Renal cortex interstitium (tissue), 15 donors: ENCODE measurements at places on chromosomes 7 and 10. TPM values are rescaled to one million over a fixed set of nuclear protein-coding genes. Genes with fewer than 3 reads are reported as not detected.

DNA sequence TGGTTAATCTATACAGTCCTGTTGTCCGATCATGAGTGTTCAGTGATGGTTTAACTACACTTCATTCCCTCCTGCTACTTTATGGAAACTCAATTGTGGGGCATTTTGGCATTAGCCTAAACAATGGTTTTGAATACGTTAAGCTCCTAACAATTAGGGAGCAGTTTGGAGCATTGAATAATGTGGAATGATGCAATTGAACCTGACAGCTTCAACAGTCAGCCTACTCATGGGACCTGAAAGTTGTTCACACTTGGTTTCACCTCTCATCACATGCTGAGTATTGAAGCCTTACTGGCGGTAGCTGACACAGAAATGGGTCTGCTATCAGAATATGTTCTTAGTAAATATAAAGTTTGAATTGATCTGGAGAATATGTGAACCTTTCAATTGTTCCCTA, 186.1 kb downstream of the MLLT10 start:
- no peak for DNase-seq

The SAMD9L gene
- polyA plus RNA-seq: 1.8 TPM

- DNase-seq: no peak
Observed at GRCh38 chr7:20793694-20794394, 7.2 kb upstream of the SP8 start.

DNA sequence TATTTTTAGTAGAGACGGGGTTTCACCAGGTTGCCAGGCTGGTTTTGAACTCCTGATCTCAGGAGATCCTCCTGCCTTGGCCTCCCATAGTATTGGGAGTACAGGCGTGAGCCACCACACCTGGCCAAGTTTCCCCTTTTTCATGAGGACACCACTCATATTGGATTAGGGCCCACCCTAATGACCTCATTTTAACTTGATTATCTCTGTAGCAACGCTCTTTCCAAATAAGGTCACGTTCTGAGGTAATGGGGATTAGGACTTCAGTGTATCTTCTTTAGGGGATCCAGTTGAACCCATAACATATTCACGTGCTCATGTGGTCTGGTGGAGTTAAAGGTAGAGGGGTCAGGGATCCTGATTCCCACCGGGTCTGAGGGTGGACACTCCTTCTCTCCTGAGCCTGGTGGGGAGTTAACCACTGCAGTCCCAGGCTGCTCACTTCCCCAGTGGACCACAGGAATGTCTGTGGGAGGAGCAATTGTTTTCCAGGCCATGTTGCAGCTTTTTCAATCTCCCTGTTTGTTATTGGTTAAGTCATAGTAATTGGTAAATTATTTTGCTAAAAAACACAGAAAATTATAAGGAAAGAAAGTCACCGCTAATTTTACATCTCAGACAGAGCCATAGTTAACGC, 130.5 kb downstream of the GRK5 start:
- no peak for DNase-seq

DNA sequence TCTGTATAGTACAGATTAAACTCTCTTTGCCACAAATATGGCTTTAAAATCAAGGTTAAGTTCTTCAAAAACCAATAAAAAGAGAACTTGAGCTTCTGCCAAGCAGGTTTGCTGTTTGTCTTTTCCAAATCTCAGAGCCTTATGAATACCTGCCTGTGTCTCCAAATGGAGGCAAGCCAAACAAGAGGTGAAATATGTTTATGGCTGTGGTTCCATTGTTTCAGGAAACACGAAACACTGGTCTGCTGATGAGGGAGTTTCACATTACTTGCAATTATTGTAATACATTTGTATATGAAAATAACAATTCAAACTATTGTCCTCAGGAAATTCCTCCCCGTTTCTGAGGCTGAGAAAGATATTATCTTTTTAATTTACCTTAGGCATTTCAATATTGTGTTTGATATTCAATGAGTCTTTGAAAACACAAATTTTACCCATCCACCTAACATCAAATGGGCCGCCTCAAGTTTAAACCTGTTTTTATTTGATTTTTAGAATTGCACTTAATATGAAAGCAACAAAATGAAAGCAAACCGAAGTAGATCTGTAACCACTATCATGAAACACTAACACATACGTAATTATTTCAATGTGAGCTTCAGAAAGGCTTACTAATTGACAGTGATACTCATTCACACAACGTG, 359.3 kb downstream of the HGF start:
- no peak for DNase-seq

- no peak for DNase-seq
Observed at GRCh38 chr7:107147464-107148393, 21.1 kb upstream of the HBP1 start.

GRCh38 chr10:74842301-74842954, 16.0 kb downstream of the KAT6B start:
- no peak for DNase-seq

DNA sequence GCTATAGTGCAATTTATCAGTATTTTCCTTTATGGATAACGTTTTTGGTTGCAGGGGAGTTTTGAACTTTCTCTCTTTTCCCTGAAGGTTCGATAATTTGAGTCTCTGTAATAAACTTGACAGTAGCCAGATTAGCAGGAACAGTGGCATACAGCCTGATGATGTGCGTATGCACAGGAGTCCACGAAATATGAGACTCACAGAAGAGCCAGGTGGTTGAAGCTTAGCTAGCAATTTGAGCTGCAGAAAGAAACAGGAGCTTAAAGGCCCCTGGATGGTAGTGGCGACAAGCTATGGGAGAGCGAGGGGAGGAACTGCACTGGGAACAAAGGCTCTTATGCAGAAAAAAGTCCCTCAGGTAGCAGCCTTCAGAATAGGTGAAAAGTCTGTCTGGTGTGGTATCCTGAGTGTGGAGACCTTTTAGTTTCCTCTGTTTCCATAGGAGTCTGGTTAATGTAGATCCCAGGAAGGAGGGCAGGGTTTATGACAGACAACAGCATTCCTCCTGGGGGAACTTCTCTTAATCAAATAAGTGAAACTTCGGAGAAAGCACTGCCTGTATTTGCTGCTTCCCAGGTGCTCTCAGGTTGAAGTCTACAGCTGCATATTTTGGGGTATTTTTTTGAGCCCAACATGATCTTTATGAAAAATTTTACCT, 32.7 kb downstream of the FANK1 start:
- DNase-seq: no peak

GRCh38 chr7:40827222-40828085, 692.6 kb downstream of the SUGCT start:
- DNase-seq: no peak

DNA sequence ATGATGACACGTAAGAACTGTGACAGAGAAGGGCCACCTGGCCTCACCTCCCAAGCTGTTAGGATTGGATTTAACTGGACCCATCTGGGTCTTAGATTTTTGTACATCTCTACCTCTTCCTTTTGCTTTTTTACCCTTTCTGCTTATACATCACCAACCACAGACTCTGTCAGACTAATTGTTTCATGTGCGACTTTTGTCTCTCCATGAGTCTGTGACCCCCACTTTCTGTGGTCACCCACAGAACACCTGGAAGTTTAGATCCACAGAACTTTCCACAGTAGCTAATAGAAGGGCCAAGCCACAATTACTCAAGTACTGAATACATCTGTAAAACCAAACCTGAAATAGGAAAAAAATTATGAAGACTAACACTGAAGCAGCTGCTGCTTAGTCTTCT, 23.1 kb downstream of the SEC31B start:
- no peak for DNase-seq

The GPR85 gene
- 0.88 TPM for polyA plus RNA-seq

- DNase-seq: no peak
Observed at GRCh38 chr7:2799253-2799652, 44.9 kb downstream of the GNA12 start.

- DNase-seq: no peak
Observed at GRCh38 chr7:424961-425793, 94.5 kb downstream of the PDGFA start.

GRCh38 chr7:157224627-157225026, 85.9 kb downstream of the UBE3C start:
- peak; percentile 24 for DNase-seq

DNA sequence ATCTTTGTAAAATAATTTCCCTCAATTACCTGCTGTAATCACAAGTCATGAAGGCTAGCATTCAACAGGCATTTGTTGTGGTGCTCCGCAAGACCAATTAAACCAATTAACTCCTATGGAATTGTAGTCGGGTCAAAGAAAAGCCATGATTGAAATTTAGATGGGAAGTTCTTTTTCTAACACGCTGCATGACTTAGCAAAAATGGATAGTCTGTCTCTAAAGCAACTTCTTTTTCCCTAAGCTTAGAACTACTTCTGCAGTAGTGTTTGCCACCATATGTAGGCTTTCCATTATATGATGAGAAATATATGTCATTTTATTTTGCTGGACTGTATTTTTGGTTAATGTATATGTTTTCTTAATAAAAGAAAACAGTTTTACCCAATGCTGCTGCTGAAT, 119.1 kb downstream of the TSPAN12 start:
- no peak for DNase-seq

DNA sequence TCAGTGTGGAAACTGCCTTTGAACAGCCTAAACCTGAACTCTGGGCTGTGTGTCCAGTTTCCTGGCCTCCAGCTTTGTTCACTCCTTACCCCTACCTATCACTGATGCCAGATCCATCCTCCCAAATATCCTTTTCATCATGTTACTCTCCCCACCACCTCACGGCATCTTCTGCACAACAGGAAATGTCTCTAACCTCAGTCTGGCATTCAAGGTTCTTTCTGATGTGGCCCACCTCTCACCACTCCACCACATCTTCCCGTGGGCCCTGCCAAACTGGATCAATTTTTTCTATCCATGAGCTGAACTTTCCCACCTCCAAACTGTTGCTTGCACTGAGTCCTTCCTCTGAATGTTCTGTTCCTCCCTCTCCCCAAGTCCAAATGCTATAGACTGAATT, 35.8 kb upstream of the MAP3K8 start:
- DNase-seq: no peak

The TMEM270 gene
- not detected for polyA plus RNA-seq

The PLAC9 gene
- 16.4 TPM for polyA plus RNA-seq

The SOSTDC1 gene
- polyA plus RNA-seq: 45.8 TPM

DNA sequence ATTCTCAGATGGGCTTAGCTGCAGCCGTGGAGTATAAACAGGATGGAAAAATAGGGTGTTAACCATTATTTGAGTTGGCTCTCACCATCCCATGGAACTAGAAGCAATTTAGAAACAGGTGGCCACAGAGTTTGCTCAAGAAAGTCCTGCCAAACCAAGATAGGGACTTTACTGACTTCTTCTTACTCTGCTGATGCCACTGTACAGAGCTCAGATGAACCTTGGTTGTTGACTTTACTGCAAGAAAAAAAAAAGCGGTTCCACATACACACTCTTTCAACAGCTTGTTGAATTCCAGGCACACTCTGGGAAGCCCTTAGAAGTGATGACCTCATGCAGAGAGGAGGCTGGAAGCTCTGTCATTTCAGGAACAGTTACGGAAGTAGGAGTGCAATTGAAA, 753.4 kb downstream of the NRG3 start:
- DNase-seq: no peak

GRCh38 chr7:136869001-136869961, 829 bp downstream of the CHRM2 start:
- no peak for DNase-seq

The BUD23 gene
- 93.8 TPM for polyA plus RNA-seq

- DNase-seq: no peak
Observed at GRCh38 chr7:19982841-19983835, 209.7 kb upstream of the TMEM196 start.

DNA sequence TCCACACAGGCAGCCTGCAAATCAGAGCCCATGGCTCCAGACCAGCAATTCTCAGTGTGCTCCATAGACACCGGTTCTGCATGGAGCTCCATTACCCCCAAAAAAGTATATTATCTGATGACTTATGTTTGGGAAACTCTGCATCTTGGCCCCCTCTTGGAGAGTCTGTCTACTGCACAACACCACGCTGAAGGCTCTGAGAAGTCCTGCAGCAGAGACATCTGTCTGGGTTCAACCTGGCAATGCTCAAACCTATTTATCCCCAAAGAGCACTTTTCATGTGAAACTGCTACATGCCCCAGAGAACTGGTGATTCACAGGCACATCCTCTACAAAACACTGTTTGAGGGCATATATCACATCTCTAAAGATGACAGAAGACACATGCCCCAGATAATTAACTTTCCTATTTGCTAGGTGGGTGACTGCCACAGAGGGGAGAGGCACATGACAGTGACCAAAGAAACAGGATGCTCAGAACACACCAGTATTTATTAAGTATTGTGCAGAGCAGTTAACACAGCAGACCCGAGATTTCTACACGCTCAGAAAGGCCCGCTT, 83.8 kb downstream of the DLG5 start:
- DNase-seq: no peak

The ADAM12 gene
- 22.5 TPM for polyA plus RNA-seq

DNA sequence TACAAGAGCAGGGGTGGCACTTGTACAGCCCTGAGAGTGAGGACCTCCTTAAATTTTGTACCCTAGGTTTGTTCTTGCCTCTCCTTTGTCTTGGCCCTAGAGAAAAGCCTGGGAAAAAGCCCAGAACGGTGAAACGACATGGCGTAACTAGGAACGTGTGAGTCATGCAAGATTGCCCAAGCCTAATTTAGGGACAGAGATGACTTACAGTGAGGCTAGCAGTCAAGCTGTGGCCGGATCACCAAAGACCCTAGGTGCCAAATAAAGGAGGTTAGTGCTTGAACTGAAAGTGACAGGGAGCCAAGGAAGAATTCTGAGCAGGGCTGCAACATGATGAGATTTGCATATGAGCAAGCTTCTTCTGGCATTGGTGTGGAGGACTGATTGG, 25.1 kb downstream of the TBXAS1 start:
- DNase-seq: no peak

DNA sequence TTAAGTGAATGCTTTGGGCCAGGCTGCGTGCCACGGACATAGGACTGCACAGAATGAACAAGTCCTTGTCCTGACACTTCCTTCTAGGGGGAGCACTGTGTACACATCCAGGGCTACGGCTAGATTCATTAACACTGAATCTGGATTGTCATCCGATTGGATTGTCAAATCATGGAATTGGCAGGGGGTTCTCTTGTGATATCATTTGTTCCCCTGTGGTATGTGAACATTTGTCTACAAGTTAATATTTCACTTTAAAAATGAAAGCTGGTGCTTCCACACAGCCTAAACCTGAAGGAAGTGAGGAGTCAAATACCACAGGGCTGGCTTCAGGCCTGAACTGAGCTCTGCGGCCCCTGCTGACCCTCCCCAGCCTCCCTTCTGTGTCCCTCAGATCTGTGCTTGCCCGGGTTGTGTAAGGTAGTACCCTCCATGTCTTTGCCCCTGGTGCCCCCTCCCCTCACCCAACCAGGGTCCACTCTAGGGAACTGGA, 75.6 kb downstream of the SNX10 start:
- DNase-seq: no peak

The UNC5B gene
- 58.4 TPM for polyA plus RNA-seq

GRCh38 chr10:2953495-2953894, 113.9 kb upstream of the PFKP start:
- DNase-seq: no peak

The ANKRD30A gene
- not detected for polyA plus RNA-seq

The SPDYE16 gene
- polyA plus RNA-seq: 1.6 TPM
